SK-N-SH treated with all-trans-retinoic acid at 6 μM for 48 hours (cell line): ENCODE measurements at places on chromosomes 6 and 20.

GRCh38 chr20:6101346-6101745 lies 21.5 kb downstream of the FERMT1 start:
- no peak for ATAC-seq

DNA sequence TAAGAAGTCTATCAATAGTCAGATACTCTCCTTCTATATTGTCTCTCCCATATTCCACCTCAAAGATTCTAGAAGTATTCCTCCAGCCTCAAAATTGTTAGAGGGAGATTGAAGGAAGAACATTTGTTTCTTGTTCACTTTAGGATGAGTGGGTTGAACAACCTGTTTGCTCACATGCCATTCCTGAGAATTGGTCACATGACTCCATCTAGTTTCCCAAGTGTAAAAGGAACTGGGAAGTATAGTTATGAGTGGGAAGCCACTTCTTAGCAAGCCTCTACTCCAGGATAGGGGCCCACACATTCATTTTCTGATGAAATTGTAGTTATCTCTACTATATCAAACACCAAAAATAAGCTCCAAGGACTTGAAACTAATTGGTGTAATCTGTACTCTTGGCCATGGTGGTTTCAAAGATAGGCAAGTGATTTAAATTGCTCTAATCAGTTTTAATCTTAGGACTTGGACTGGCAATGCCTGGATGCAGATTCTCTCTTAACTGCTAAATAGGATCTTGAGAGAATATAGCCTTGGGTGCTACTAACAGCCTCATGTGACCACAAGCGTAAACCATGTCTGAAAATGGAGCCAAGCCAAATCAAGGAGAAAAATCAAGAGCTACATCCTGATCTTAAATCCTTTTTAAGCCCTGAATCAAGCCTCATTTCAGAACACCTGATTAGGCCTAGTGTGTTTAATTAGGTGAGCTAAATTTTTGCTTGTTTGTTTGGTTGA lies 758.7 kb upstream of the MAN1A1 start:
- ATAC-seq = no peak

DNA sequence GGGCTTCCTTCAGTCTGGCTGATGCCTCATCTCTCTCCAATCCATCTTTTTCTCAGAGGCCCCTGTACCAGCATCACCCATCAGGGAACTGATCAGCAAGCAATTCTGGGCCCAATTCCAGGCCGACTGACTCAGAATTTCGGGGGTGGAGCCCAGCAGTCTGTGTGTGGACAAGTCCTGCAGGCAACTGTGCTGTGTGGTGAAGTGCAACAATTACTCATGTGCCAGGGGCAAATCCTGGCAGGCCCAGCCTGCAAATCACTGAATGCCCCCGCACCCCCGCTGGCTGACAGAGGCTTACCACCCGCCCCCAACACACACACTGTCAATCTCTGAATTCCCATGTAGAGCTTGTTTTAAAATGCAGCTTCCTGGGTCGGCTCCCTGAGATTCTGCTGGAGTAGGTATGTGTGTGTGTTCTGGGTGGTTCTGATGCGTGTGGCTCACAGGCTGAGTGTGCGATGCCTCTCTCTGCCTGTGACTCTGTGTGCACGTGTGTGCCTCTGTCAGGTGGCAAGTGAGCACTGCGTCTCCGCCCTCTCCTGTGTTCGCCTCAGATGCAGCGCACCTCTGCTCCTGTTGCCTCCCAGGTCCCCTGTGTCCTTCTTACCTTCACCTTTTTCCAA lies 45.4 kb downstream of the SSR1 start:
- peak; percentile 97 for ATAC-seq

DNA sequence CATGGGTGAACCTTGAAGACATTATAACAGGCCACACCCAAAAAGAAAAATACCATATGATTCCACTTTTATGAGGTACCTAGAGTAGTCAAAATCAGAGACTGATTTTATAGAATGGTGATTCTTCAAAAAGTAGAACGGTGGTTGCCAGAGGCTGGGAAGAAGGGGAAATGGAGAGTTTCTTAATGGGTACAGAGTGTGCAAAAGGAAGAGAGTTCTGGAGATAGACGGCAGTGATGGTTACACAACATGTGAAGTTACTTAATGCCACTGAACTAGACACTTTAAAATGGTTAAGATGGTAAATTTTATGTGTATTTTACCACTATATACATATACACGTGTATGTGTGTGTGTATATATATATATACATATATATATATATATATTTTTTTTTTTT lies 80.8 kb downstream of the PRND start:
- no peak for ATAC-seq

- ATAC-seq = peak; percentile 29
Measured at GRCh38 chr6:106555767-106556166, 73.5 kb downstream of the RTN4IP1 start.

GRCh38 chr6:114863610-114864009 lies 520.8 kb upstream of the HS3ST5 start:
- no peak for ATAC-seq

- ATAC-seq = peak; percentile 68; the same call in 2 of the 3 replicates
Measured at GRCh38 chr6:20789162-20789561, 254.9 kb downstream of the CDKAL1 start.

DNA sequence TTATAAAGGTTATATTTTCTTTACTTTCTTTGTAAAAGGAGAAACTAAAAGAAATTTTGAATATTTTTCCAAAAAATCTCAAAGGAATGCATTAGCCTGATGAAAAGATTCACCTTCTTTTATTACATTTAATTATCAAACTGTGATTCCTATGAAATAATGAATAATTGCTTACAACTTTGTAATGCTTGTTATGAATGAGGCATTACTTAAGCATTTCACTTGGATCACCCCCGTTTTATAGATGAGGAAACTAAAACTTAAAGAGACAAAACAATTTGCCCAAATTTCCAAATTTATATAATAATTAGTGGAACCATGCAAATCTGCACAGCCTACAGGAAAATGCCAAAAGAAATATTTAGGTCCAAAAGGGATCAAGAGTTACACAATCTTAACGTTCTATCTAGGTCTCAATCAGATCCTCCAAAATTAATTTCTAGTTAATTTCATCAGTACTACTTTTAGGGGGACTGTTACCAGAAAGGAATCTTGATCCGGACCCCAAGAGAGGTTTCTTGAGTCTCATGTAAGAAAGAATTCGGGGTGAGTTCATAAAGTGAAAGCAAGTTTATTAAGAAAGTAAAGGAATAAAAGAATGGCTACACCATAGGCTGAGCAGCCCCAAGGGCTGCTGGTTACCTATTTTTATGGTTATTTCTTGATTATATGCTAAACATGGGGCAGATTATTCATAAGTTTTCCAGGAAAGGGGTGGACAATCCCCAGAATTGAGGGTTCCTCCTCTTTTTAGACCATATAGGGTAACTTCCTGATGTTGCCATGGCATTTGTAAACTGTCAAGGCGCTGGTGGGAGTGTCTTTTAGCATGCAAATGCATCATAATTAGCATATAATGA lies 288.0 kb downstream of the ADGB start:
- ATAC-seq = no peak

DNA sequence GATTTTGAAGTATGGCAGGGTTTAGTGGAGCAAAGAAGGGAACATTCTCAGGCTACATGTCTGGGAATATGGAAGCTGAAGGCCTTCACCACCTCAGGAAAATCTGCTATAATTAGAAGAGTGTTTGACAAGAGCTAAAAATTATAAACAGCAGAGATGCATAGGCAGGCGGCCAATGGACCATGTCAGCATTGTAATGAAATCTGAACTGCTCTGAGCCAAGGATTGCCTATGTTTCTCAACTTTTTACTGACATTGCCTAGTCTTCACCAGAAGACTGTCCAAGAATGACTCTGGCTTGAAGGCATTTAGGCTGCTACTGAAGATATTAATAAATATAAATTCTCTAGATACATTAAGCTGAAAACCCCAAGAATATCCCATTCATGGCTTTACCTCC lies 84.1 kb downstream of the C6orf52 start:
- no peak for ATAC-seq

DNA sequence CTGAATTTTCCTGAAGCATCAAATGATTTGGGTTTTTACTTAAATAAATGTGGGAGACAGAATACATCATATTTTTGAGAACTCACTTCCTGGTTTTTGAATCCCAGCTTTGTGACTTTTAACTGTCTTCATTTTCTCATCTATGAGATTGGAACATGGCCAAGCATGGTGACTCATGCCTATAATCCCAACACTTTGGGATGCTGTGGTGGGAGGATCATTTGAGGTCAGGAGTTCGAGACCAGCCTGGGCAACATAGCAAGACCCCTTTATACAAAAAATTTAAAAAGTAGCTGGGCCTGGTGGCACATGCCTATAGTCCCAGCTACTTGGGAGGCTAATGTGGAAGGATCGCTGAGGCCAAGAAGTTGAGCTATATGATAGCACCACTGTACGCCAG lies 122.3 kb downstream of the QKI start:
- no peak for ATAC-seq

DNA sequence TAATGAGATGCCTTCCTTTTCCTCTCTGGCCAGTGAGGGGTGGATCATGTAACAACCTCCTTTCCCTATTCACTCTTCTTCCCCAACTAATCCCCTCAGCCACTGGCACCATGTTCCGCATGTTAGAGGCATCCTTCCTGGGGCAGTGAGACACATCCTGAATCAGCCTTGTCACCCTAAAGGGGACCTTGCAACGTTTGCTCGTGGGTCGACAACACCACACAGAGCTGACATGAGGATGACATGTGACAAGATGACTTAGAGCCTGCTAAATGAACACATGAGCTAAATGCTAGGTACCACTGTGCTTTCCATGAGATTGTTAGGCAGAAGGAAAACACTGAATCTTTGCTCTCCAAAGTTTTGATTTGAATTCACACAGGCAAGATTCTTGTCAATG lies 129.2 kb downstream of the ATXN1 start:
- ATAC-seq = no peak

- ATAC-seq = peak; percentile 89
Measured at GRCh38 chr20:57390604-57391438, at the start of gene RBM38. RBM38 (plus strand) TSS chr20:57391396; CDS start chr20:57391582, 186 bp downstream.

DNA sequence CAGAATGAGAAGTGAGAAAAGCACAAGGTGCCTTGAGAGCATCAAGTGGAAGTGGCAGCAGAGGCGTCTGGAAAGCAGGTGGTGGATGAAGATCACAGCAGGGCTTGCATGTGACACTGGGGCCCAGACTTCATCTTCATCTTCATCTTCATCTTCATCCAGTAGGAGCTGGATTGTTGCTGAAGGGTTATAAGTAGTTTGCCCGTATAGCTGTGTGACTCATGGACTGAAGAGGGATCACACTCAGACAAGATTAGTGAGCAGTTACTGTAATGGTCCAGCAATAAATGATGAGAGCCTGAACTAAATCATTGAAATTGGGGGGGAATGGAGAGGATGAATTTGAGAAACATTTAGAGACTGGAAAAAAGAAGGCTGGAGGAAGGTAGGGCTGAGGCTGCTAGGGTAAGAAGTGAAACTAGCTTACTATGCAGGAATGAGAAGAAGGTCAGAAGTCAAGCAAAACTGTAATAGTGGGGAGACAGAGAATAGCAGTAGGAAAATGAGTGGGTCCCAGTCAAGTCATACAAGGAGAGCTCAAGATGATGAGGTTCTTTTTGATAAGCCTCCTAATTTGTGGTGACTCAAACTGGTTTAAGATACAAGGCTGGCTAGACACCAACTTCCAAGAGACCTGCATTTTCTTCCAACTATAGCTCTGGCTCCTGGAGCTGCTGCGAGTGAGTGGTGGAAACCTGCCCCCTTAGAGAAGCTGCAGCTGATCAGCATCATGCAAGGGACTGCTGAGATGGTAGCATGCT lies 92.3 kb upstream of the BEND6 start:
- ATAC-seq = peak; percentile 15

- ATAC-seq = no peak
Measured at GRCh38 chr6:99333068-99333467, 16.4 kb downstream of the FAXC start.
